CD8-positive, alpha-beta memory T cell (primary cell): ENCODE measurements at places on chromosomes 7 and 10. TPM values are rescaled to one million over a fixed set of nuclear protein-coding genes. Genes with fewer than 3 reads are reported as not detected.

GRCh38 chr7:20700453-20701227 is 85.2 kb downstream of the ABCB5 start:
- H3K4me3 ChIP-seq: no peak overlapping the region
- H3K27ac ChIP-seq: no peak overlapping the region
- no peaks in the 10 kb centered on the region for H3K4me1 ChIP-seq
- no peaks in the 10 kb centered on the region for H3K36me3 ChIP-seq
- DNase-seq: no peak
- no peaks in the 10 kb centered on the region for H3K27me3 ChIP-seq

The PNLIPRP1 gene
- total RNA-seq: not detected

DNA sequence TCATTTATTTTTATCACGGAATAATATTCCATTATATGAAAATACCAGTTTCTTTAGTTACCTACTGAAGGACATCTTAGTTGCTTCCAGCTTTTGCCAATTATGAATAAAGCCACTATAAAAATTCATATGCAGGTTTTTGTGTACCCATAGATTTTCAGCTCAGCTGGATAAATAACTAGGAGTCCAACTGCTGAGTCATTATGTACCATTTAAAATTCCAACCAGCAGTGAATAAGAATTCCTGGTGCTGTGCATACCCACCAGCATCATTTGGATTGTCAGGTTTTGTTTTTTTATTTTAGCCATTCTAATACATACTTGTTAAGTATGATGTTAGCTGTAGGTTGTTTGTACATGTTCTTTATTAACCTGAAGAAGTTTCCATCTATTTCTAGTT is 14.5 kb downstream of the FAM24B start:
- no peaks in the 10 kb centered on the region for H3K27me3 ChIP-seq
- no peak overlapping the region for H3K27ac ChIP-seq
- no peak overlapping the region for H3K4me3 ChIP-seq
- no peak for DNase-seq

The ST8SIA6 gene
- not detected for total RNA-seq

- DNase-seq: no peak
- no peak overlapping the region for H3K4me3 ChIP-seq
- H3K27ac ChIP-seq: no peak overlapping the region
- H3K36me3 ChIP-seq: no peaks in the 10 kb centered on the region
- H3K27me3 ChIP-seq: no peaks in the 10 kb centered on the region
- H3K4me1 ChIP-seq: no peaks in the 10 kb centered on the region
These were observed 268.3 kb upstream of the FERD3L start for GRCh38 chr7:19413443-19413965.
